Right lobe of liver (tissue), 6 donors: ENCODE measurements at places on chromosomes 2 and 18. TPM values are rescaled to one million over a fixed set of nuclear protein-coding genes. Genes with fewer than 3 reads are reported as not detected.

DES gene
- total RNA-seq, result 3.2 TPM

SRD5A2 gene
- 6.3 TPM for total RNA-seq

LINC00305 gene
- not detected for total RNA-seq

MRPL44 gene
- 38.5 TPM for total RNA-seq

FABP1 gene
- 574 TPM for total RNA-seq

MTLN gene
- total RNA-seq, result 25.4 TPM

RAB6C gene
- total RNA-seq, result not detected

COL4A3 gene
- total RNA-seq, result 0.32 TPM

TCF23 gene
- 0.04 TPM for total RNA-seq

SEPTIN10 gene
- 52.8 TPM for total RNA-seq

FAM124B gene
- total RNA-seq, result 0.56 TPM

NDC80 gene
- total RNA-seq, result 0.34 TPM

POTEI gene
- not detected for total RNA-seq

EML6 gene
- 1.7 TPM for total RNA-seq

C2orf78 gene
- total RNA-seq, result not detected

POTEE gene
- not detected for total RNA-seq

PTPRN gene
- not detected for total RNA-seq

CNGA3 gene
- not detected for total RNA-seq

HTR2B gene
- total RNA-seq, result 0.29 TPM

CFC1 gene
- not detected for total RNA-seq

HK2 gene
- total RNA-seq, result 0.81 TPM
